Caco-2 (cell line): ENCODE measurements at places on chromosomes 2 and 18. TPM values are rescaled to one million over a fixed set of nuclear protein-coding genes. Genes with fewer than 3 reads are reported as not detected.
A peak's percentile ranks its signal among the peaks of the same experiment; 100 is the strongest.

DNA sequence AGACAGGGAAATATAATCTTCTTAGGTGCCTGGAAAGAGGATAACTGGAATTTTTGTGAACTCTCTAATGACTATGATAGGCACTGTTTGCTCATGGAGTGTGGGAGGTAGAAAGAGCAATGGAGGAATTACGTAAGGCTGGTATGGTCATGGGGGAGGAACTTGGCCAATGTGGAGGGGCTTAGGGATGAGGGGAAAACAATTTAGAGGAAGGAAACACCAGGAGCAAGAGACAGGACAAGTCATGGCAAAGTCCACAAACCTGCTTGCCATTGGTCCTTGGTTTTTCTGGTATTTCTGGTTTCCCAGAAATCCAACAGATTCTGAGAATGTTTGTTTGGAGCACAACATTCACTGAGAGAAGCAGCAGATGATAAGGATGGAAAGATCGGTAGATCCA is 274.2 kb downstream of the DYSF start:
- peak; percentile 53 for DNase-seq
- no peaks in the 10 kb centered on the region for H3K27me3 ChIP-seq
- H3K36me3 ChIP-seq = no peaks in the 10 kb centered on the region
- peaks cover 11% of the 10 kb centered on the region for H3K4me1 ChIP-seq
- no peak overlapping the region for H3K27ac ChIP-seq
- H3K4me3 ChIP-seq = no peak overlapping the region

- no peak overlapping the region for H3K27ac ChIP-seq
- H3K27me3 ChIP-seq = no peaks in the 10 kb centered on the region
- peaks cover 2% of the 10 kb centered on the region for H3K36me3 ChIP-seq
- no peak overlapping the region for H3K4me3 ChIP-seq
- H3K4me1 ChIP-seq = no peaks in the 10 kb centered on the region; the same call in 1 of the 2 replicates
These were observed 13.3 kb downstream of the PPP4R3B start for GRCh38 chr2:55604027-55604565.

DNA sequence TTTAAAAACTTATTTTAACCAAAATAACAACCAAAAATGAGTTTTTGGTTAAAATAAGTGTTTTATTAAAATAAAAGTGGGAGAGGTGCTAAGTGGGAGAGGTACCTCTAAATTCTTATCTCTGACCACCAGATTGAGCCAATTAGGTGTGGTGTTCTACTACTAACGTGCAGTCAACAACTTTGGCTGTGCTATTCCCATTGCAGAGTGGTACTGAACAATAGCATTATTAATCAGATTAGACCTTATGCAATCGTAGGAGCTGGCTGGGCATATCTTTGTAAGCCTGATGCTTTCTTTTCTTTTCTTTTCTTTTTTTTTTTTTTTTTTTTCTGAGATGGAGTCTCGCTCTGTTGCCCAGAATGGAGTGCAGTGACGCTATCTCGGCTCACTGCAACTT is 38.9 kb downstream of the RAB27B start:
- H3K27me3 ChIP-seq = no peaks in the 10 kb centered on the region
- H3K27ac ChIP-seq = no peak overlapping the region
- H3K4me3 ChIP-seq = no peak overlapping the region
- no peaks in the 10 kb centered on the region for H3K36me3 ChIP-seq

ERFE gene
- 1.4 and 1.6 TPM in 2 replicates for total RNA-seq

DNA sequence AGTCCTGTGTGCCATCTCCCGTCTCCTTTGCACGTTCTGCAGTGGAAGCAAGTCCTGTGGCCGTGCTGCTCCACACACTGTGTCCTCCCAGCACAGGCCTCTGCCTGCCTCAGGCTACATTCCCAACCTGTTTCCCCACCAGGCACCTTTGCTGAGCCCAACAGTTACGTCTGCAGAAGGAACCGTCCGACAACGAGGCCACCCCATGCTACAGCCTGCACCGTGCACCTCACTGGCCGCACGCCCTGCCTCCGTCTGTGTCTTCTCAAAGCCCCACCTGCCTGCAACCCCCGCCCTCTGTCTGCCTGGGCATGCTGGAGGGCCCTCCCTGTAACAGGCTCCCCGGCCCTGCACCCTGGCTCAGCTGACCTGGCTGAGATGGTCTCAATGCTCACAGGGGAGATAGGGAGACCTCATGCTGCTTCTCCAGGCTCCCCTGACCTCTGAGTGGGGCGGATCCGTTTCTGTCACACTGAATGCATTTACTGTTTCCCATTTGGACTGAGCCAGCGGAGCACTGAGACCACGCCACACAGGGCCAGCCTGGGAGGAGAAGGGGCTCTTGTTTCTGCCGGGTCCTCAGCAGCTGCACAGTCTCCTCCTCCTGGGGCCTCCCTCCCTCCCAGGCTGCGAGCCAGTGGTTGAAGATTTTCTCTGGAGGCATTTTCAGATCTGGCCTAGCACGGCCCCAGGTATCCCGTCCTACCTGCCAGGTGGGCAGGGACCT is 109.1 kb upstream of the OTOS start:
- H3K4me3 ChIP-seq = no peak overlapping the region
- DNase-seq = no peak
- H3K36me3 ChIP-seq = no peaks in the 10 kb centered on the region; the same call in 1 of the 2 replicates
- no peaks in the 10 kb centered on the region for H3K27me3 ChIP-seq
- H3K4me1 ChIP-seq = peaks cover 49% of the 10 kb centered on the region

DNA sequence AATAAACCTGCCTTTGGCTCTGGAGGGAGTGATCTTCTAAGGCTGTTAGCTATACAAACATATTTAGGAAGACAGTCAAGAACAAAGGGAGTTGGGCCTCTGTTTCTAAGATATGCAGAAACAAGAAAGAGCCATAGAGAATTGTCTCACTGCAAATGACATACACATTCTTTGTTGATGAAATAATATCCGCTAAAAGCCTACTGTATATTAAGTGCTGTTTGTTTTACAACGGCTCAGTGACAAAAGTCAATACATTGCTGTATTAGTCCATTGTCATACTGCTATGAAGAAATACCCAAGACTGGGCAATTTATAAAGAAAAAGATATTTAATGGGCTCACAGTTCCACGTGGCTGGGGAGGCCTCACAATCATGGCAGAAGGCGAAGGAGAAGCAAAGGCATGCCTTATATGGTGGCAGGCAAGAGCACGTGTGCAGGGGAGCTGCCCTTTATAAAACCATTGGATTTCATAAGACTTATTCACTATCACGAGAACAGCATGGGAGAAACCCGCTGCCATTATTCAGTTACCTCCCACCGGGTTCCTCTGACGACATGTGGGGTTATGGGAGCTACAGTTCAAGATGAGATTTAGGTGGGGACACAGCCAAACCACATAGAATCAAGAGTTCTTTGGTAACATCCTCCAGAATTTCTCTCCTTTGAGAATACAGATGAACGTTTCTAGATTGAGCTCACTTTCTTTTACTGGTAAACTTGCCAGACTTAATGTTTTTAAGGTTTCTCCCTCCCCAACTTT is 157.8 kb downstream of the PIK3C3 start:
- DNase-seq = no peak
- no peaks in the 10 kb centered on the region for H3K4me1 ChIP-seq
- no peak overlapping the region for H3K27ac ChIP-seq
- H3K27me3 ChIP-seq = no peaks in the 10 kb centered on the region
- H3K4me3 ChIP-seq = no peak overlapping the region

DNA sequence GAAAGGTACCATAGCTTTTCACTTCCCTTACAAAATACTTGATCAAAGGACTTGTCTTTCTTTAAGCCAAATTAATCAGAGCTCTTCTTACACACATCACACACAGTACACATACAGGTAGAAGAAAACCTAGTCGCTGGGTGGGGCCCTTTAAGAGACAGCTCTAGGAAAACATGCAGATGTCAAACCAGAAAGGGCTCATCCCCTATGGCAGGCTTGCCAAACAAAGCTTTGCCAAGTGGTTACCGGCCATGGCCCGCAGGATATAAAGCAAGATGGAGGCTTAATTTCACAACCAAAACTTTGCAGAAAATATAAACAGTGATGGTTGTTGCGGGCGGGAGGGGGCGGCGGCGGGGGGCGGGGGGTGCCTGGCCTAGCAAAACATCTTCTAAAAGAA is 2156.0 kb upstream of the PIK3C3 start:
- no peaks in the 10 kb centered on the region for H3K4me1 ChIP-seq
- H3K27ac ChIP-seq = no peak overlapping the region
- no peaks in the 10 kb centered on the region for H3K36me3 ChIP-seq
- no peaks in the 10 kb centered on the region for H3K27me3 ChIP-seq
- DNase-seq = no peak

- H3K36me3 ChIP-seq = no peaks in the 10 kb centered on the region
- H3K4me3 ChIP-seq = no peak overlapping the region
- no peaks in the 10 kb centered on the region for H3K4me1 ChIP-seq
- H3K27me3 ChIP-seq = no peaks in the 10 kb centered on the region
These were observed 6.1 kb upstream of the SERPINB8 start for GRCh38 chr18:63963615-63964256.
